ENCODE measurements at places on chromosomes 7 and 10.

- peak; percentile 20 for DNase-seq
Observed at GRCh38 chr7:144027070-144027469, 21.7 kb upstream of the OR2A5 start.

DNA sequence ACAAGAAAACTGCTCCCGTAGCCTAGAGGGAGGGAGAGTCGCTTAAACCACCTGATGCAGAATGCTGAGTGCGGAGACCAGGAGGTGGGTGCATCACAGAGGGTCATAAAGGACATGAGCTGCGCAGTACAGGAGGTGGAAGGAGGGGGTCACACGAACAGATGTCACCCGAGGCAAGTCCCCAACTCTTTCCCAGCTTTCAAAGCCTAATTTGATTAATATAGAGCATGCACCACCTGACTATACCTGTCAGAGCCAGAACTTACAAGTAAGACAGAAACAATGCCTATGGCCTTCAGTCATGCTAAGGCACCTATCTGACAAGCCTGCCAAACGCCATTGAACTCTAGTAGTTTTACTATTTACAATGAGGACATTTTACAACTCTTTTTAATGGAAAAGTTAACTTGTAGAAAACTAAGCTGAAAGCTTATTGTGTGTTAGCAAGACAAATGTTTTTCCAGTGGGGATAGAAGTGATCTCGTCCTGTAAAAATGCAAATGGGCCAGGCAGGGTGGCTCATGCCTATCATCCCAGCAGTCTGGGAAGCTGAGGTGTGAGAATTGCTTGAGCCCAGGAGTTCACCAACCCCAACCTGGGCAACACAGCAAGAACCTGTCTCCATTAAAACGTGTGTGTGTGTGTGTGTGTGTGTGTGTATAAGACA, 1.1 kb upstream of the VOPP1 start:
- DNase-seq, result no peak

DNA sequence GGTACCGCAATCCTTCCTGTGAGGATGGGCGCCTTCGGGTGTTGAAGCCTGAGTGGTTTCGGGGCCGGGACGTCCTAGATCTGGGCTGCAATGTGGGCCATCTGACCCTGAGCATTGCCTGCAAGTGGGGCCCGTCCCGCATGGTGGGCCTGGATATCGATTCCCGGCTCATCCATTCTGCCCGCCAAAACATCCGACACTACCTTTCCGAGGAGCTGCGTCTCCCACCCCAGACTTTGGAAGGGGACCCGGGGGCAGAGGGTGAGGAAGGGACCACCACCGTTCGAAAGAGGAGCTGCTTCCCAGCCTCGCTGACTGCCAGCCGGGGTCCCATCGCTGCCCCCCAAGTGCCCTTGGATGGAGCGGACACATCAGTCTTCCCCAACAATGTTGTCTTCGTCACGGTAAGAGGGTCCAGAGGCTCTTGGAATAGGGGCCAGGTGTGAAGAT, 1.7 kb downstream of the MEPCE start:
- DNase-seq, result no peak

GRCh38 chr10:51231754-51232153, 157.5 kb downstream of the PRKG1 start:
- no peak for DNase-seq

DNA sequence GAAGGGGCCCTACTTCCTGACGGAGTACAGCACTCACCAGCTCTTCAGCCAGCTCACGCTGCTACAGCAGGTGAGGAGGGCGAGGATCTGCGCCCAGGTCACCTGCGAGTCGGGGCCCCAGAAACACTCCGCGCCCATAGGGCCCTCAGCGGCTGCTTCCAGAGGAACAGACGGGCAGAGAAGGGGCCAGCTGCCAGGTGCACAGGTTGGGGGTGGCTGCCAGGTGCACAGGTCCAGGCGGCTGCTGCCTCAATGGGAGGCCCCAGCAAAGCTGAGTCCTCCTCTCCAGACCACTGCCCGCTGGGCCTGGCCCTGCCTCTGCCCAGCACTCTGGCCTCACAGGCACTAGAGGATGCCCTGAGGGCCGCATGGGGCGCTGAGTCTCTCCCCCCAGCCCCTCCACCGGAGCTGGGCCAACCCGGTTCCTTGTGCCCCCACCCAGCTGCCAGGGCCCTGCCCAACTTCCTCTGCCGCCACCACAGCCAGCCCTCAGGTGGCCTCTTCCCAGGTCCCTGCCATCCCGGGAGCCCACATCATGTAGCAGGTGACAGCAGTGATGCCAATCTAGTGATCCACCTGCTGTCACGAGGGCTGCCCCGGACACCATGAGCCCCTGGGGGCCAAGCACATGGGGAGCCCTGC, 17.0 kb upstream of the UTF1 start:
- no peak for DNase-seq

GRCh38 chr7:131265227-131265626, 62.4 kb upstream of the MKLN1 start:
- peak; percentile 29 for DNase-seq

GRCh38 chr7:49763791-49764190, 9.6 kb upstream of the VWC2 start:
- no peak for DNase-seq

GRCh38 chr7:79774150-79774549, 320.7 kb upstream of the MAGI2 start:
- no peak for DNase-seq

DNA sequence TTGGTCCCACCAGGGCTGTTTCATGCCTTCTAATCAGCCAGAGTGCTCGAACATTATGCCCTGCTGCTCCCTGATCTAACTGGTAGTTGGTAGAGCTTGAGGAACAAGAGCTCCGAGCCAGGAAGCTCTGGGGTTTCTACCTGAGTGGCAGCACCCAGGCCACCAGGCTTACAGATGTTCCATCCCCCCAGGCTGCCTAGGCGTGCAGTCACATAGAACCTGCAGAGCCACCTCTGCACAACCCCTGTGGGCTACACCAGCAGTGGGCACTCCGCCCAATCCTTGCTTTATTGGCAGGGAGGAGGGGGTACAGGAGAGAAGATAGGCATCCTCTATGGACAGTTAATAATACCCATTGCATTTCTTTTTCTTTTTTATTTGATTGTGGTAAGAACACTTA, 21.8 kb downstream of the MAP3K8 start:
- no peak for DNase-seq

GRCh38 chr10:31520986-31521831, 202.2 kb downstream of the ZEB1 start:
- DNase-seq, result no peak

DNA sequence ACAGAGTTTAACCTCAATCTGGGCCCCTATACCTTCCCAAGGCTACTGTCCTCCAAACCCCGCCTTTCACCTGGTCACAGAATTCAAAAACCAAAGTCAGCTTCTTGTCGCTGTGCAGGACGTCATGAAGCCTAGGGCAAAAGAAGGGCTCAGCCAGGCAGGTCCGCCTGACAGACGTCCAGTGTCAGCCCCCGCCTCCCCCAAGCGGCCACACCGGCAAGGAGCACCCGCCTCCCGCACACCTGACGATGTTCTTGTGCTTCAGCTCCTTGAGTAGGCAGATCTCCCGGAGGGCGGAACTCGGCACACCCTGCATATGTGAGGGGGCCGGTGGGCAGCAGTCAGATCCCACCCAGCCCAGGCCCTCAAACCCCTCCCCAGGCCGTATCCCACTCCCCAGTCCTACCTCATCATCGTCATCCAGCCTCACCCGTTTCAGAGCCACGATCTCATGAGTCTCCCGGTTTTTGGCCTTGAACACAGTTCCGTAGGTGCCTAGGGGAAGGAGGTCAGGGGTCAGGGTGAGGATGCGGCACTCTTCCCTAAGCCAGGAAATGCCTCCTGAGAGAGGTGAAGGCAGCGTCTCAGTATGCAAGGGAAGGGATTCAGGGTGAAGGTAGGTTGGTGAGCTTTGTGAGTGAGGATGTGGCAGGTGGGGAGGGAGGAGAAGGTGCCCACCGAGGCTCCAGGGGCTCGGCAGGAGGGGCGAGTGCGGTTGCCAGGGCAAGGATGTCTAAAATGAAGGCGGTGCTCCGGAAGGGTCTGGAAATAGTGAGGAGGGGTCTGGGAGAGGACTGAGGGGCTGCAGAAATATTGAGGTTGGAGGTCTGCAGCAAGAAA, 811 bp downstream of the CDK5 start:
- DNase-seq, result no peak

GRCh38 chr10:124221356-124222317, 128.2 kb upstream of the CHST15 start:
- DNase-seq, result no peak

DNA sequence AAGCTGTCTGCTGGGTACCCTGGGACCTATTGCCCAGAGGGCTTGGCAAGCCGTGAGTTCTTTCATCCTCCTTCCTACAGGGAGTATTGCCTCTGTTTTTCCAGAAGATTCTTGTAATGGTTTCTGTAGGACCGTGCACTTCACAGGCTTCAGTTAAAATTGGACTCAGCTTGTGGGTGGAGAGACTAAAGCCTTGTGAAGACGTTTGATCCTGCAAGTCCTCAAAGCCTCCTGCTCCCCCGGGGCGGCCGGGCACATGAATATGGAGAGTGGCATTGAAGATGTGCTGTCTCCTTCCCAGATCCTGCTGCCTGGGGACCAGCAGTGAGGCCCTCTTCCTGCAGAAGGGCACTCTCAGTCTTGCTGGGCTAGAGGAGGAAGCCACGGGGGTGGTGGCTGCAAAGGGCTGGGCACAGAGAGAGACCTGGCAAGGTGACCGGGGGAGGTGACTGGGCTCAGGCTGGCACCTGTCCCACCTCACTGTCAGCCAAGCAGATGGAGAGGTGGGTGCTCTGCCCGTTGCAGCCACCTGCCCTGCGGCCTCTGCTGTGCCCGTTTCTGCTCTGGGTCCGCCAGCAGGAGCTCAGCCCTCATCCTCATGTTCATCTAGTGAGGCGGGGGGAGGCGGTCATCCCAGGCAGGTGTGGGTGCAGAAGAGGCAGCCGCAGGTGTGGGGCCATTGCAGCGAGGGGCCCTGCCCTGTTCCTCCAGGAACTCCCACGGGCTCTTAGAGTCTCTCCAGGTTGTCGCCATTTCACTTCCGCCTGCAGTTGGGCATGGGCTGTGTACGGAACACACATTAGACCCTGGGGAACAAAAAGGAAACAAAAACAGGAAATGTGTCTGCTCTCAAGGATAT, 55.7 kb downstream of the TMEM209 start:
- no peak for DNase-seq

DNA sequence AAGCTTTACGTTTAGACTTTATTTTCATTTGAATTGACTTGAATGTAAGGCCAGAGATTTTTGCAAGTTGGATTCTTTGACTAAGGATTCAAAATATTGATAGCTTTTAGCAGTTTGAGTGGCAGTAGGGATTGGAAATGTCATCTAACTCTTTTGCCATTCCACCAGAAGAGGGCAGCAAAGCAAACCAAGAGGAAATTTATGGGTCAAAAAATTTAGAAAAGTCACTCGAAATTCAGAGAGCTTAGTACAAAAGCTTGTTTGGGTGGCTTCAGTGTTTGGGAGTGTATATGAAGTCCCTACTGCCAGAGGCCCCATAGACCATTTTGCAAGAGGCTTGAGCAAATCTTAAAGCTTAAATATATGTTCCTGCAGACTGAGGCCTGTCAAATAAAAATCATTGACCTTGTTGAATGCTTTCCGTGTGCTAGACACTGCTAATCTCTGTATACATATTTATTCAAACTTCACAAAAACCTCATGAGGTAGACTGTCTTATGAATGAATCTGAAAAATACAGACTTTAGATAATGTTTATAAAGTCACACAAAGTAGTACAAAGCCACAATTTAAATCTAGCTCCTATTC, 44.6 kb upstream of the RSBN1L start:
- DNase-seq, result peak; percentile 75

DNA sequence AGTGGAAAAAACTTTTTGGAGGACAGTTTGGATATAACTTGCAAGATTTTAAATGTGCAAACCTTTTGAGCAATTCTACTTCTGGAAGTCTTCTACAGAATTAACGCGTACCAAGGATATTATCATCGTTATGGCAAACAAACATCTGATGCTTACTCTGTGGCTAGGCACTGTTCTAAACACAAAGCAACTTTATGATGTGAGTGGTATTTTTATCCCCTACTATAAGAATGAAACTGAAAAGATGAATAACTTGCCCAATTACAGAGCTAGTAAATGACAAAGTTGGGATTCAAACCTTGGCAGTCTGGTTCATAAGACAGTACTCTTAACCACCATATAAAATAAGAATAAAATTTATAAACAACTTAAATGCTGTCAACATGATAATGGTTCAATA, 15.8 kb downstream of the ASZ1 start:
- no peak for DNase-seq

DNA sequence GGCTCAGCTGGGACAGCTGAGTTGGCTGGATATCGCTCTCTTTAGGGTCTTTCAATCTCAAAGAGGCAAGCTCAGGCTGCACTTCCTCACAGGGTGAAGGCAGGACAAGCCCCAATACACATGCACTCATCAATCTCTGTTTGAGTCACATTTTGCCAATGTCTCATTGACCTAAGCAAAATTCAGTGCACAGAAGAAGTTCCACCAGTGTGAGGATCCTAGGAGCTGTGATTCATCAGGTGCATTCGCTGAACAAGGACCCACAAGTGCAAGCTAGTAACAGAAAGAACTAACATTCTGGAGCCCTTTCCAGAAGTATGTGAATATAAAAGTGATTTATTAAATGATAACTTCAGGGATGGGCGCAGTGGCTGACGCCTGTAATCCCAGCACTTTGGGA, 477.2 kb downstream of the GPAM start:
- no peak for DNase-seq

- no peak for DNase-seq
Observed at GRCh38 chr7:47092336-47092735, 489.6 kb downstream of the TNS3 start.

GRCh38 chr7:108093341-108093740, 36.8 kb downstream of the LAMB4 start:
- DNase-seq, result no peak

DNA sequence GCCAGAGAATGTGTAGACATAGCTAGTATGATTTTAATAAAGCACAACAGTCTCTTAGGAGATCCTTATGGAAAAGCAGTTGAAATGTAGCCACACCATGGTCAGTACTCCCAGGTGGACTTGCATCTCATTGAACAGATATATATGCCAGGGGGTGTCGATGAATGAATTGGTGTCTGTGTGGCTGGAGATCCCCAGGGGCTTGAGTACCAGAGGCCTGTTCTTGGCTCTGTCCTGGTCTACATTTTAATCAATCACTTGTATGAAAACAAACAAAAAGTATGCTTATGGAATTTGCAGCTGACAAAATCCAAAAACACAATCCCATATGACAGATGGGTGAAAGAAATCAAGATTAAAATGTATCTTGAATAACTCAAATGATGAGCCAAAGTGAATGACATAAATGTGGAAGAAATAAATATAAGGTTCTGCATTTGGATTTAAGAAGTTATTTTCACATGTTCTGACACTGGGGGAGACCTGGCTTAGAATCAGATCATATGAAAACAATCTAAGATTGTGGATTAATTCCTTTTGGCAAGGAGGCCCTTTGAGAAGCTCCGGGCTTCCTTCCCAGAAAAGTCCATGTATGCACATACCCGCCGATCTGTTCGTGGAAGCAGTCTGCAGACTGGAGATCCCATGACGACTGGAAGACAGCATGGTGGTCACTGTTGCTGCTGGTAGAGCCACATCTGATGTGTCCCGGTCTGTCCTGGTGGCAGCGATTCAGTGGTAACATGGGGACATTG, 15.6 kb downstream of the CLEC2L start:
- no peak for DNase-seq

- no peak for DNase-seq
Observed at GRCh38 chr10:59435707-59436106, 73.4 kb upstream of the FAM13C start.

GRCh38 chr7:123431075-123431614, 103.2 kb downstream of the IQUB start:
- DNase-seq, result no peak
